ENCODE measurements at places on chromosomes 12 and 14.

DNA sequence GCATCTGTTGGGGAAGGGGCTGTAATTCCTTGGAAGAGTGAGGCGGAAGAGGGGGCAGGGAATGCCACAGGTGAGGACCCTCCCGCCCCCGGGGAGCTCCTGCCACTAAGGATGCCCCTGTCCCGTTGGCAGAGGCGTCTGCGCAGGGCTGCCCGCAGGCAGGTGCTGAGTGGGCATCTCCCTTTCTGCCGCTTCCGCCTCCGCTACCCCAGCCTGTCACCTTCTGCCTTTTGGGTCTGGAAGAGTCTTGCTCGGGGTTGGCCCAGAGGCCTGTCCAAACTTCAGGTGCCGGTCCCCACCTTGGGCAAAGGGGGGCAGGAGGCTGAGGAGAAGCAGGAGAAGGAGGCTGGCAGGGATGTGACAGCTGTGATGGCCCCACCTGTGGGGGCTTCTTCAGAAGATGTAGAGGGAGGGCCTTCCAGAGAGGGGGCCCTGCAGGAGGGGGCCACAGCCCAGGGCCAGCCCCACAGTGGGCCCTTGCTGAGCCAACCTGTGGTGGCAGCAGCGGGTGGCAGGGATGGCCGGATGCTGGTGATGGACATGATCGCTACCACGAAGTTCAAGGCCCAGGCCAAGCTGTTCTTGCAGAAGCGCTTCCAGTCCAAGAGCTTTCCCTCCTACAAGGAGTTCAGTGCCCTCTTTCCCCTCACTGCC lies 10.0 kb downstream of the VRTN start:
- no peak for DNase-seq

DNA sequence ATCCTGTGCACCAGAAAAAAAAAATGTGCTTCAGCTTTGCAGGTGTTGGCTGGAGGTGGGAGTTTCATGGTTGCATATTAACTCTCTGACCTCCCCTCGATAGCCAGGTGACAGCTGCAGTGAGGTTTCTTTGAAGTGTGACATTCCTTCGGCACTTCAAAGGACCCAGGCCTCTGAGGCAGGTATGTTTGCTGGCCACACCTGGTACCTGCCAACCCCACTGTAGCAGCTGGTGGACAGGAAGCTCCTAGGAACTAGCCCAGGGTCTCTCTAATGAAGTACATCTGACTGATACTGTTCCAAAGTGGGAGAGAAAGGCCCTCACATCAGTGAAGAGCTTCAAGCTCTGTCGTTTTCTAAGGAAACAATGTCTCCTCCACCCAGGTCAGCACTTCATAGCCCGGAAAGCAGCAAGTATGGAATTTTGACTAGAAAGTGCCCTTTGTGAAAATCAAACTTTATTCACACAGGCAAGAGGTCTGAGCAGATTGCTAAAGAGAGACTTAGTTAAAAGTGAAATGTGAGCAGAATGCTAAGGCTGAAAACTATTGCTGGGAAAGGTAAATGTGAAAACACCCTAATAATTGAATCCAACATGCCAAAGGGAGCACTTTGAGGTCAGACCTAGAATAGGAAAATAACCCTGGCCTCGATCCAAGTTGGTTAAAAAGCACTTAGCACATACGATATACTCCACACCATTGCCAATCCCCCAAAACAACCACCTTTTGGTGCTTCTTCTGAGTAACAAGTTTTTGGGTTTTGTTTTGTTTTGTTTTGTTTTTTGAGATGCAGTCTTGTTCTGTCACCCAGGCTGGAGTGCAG lies 71.3 kb downstream of the PHLDA1 start:
- DNase-seq, result no peak

GRCh38 chr14:76829013-76829365 lies 2.8 kb downstream of the LRRC74A start:
- no peak for DNase-seq

DNA sequence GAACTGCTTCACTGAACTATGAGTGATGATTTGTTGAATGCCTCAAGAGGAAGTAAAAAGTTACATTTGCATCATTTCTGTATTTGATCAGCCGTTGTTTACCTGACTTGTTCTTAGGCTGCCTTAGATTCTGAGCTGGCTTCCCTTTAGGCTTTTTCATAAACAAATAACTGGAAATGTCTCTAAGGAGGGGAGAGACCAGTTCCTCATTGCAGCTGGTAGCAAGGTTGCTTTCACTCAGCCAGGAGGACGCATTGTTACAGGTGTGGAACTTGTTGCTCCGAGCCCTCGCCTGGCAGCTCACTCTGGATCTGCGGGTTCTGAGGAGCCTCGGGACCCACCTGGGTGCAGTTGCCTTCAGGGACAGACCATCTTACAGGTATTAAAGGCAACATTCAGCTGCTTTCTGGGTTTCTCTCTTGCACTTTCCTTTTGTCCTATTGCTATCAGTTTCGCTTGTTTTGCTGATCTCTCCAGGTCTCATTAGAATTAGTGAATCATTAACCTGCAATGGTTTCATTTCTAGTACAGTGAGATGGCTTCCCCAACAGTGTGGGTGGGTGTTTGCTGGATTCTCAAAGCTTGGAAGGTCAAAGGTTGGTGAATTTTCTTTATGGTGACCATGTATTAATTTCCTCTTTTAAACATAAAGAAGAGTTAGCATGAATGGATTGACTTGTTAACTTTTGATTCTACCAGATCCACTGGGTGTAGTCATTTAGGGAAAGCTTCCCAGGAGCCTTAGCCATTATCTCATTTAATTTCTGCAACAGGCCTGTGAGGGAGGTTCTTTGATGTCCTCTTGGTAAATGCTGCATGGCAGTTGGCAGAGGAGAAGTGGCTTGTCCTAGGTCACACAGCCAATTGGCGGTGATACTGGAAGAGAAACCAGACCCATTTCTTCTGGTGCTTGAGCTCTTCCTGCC lies at the start of gene PLEKHG7:
Gene PLEKHG7 (plus strand): TSS at position 236 of the 926 bp plus-strand sequence. CDS start 3,643 bp downstream, outside the sequence.
- no peak for DNase-seq

DNA sequence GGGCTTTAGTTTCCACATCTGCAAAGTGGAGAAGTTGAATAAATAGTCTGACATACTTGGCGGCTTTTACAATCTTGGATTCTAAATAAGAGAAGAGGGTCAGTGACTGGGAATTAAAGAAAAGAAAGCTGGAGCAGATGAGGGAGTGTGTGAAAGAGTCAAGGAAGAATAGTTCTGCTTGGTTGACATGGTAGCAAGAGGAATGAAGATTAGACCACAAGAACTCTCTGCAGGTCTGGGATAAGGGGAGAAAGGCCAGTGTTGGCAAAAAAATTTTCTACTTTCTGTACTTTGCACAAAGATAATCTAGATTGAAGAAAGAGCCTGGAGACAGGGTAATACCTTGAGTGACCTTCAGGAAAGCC lies 5.9 kb downstream of the ITGB7 start:
- no peak for DNase-seq

GRCh38 chr12:116687888-116688287 lies 50.0 kb downstream of the SPRING1 start:
- DNase-seq, result no peak

DNA sequence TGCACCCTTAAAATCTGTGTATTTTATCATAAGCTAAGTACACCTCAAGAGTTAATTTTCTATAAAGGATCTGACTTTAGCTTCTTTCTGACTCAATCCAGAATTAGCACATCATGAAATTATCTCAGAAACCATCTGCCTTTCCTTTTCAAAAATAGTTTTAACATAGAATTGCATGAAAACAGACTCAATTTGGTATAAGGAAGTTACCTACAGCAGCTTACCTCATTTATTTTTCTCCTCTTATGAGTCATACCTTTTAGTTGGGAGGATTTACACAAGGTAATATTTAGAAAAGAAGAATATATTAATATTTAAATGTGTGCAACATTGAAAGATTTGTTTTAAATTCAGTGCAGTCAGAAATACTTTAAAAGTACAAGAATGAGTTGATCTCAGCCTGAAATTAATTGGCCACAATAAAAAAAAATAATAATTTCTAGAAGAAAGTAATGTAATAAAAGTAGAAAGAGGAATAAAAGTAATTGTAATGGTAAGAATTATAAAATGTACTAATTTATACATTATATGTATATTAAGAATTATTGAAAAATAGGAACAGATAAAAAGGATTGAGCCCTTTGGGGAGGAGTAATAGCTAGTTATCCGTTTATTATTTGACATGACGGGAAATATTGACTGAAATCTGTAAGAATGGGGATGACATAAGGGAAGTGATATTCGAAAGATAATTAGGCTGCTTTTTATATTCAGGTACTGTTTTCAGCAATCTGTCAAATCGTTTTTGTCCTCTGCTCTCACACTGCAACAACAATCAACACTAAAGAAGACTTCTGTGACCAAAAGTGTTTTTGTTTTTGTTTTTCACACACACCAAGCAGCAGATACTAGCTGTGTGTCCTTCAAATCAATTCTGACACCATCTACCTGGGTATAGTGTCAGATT lies 20.5 kb downstream of the ADAM21 start:
- DNase-seq, result no peak

GRCh38 chr12:115017346-115017745 lies 333.4 kb upstream of the TBX3 start:
- DNase-seq, result no peak

DNA sequence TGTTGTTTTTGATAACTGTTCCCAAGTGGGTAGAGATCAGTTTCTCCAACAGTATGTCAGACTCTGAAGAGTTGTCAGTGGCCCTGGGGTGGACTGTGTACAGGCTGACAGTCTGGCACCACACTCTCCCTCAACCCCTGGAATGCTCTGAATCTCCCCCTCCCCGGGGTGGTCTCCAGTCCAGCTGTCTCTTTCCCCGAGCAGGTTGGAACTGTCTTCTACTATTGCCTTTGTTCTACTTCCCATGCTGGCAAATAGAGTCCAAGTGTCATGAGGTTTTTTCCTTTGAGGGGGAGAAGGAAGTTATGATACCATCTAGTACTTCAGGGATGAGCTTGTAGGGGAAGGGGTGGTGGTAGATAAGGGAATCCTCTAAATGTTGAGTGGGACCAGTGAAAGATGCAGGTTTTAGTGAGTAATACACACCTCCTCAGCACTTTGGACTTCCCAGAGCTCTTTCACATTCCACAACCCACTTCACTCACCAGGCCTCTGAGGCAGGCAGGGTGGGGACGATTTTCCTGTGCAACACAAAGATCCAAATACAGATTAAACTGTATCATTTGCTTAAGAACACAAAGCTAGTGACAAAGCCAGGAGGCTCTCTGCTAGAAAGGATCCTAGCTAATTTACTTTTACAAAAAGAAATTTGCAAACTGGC lies 170.7 kb upstream of the GZMB start:
- DNase-seq, result no peak

GRCh38 chr14:75595226-75595625 lies 16.8 kb downstream of the FLVCR2 start:
- DNase-seq, result no peak

GRCh38 chr14:105354541-105354940 lies 40.0 kb downstream of the PACS2 start:
- no peak for DNase-seq

DNA sequence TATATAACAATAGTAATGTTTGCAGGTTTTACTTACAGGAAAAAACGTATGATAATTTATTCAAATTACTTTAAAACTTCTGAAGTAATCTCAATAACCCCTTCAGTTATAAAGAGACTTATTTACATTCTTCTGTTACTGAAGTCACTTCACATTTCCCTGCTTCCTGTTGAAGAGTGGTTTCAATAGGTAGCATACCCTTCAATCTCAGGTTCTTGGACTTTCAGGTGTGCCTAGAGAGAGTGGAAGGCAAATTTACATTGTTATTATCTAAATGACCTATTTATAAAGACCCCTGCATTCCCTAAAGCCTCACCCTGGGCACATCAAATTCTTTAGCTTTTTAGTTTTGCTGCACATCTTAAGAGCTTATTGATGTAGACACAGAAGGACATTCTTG lies 137.6 kb upstream of the AEBP2 start:
- no peak for DNase-seq

DNA sequence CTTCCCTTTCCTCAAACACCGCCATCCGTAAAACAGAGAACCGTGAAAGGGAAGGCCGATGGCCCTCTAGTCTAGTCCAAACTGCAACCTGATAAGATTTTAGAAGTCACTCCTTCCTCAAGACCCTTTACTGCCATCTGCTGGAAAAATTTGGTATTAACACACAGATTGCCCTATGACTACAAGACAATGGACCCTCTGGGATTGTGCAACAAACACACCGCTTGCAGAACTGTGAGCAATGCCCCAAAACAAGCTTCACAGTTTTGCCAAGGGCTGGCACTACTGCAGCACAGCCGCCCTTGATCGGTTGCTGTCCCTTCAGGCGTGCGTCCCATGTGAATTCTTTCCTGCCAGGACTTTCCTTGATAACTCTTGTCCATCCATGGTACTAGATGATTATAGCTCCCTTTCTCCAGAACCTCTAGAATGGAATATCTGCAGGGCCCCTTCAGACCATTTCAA lies 23.1 kb downstream of the LLPH start:
- no peak for DNase-seq

- DNase-seq, result no peak
These were observed 111.2 kb downstream of the CAPZA3 start for GRCh38 chr12:18849080-18849479.

DNA sequence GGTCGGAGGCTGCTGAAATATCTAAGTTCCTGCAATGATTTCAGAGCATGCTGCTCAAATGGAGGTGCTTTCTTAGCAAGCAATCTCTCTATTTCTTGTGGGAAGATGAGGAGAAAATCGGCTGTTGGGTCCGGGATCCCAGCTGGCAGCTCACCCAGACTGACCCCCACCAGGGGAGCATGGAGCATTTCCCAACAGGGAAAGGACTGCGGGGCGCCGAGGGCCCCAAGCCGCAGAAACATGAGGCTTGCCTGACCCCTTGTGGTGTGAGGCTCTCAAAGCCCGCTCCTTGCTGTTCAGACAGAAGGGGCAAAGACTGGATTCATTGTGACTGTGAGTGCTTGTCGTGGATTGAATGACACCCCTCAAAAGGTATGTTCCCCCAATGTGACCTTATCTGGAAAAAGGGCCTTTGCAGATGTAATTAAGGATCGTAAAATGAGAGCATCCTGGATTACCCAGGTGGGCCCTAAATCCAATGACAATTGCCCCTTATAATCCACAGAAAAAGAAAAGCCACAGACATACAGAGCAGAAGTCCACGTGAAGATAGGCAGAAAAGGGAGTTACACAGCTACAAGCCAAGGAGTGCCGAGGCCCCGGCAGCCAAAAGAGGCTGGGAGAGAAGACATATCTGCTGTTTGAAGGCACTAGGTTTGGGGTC lies 116.3 kb upstream of the VASH1 start:
- DNase-seq, result no peak

DNA sequence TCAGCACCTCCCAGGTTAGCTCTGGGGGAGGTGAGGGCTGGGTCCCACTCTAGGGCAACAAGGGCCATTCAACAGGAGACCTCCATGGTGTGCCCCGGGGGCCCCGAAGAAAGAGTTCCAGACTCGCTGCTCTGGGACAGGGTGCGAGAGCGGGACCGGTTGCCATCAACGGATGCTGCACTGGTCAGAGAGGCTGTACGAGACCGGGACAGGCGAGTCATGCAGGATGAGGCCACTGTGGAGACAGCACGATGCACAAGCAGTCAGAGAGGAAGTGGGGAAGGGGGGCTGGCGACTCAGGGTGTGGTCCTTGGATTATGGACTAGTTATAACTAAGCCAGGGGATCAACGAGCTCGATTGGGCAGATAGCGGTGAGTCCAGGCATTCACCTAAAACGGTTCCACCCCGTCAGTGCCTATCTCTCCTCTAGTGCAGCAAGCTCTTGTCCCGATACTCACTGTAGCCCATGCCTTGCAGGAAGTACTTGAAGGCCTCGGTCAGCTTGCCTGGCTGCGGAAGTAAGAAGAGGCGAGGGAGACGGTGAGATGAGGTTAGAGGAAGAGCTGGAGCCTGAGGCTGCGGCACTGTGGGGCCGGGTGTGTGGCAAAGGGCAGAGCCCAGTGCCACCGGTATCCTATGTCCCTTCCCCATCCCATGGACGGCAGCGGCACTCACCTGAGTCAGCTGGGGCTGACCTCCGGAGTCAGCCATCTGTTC lies 7.2 kb downstream of the NDRG2 start:
- DNase-seq, result no peak

Measured in stimulated activated CD4-positive, alpha-beta T cell treated with anti-CD3 and anti-CD28 coated beads, Interleukin-15, amount 100 ng/mL, for 1 hour (primary cell).